Omental fat pad (tissue), 4 donors: ENCODE measurements at places on chromosomes 11 and 22.

DNA sequence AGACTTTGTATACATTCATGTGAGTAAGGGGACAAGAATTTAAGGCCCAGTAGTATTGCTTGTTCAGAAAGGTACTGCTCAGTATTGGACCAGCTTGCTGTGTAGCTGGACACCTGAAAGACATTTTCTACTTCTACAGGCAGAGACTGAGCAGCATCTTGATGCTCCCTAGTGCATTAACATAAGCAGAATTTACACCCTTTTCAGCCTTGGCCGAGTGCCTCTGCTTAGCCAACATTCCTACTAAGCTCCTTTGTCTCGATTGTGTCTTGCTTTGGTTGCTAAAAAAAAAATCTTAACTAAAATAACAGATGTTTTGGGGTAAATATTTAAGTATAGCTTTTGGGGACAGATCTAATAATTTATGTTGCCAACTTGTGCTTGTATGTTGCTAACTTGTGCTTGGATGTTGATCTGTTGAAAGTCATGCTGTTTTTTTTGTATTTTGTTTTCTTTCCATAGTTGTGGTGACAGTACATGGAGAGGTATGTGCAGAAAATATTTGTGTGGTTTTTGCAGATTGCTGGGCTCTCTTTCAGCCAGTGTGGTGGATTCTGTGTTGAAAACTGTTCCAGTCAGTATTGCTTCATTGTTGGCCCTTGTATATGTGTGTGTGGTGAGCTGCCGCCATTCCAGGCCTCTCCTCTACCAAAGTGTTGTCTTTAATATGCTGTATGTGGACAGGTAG is 3.7 kb downstream of the PTS start:
- no peak for DNase-seq

DNA sequence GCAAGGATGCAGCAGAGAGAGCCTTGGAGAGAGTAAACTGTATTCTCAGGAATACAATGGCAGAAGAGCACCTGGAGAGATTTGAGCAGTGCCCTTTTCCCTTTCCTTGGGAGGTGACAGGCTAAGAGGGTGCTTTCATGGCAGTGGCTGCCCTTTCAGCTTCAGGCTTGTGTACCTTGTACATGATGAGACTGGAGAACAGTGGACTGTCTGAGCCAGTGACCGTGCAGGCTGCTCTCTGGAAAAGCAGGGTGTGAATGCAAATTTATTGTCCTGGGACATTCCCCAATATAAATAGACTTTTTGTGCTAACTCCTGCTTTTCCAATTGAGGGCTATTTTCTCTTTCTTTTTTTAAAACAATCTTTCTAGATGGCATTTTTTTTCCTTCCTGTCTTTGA is 99.3 kb downstream of the TRIM44 start:
- DNase-seq = no peak

DNA sequence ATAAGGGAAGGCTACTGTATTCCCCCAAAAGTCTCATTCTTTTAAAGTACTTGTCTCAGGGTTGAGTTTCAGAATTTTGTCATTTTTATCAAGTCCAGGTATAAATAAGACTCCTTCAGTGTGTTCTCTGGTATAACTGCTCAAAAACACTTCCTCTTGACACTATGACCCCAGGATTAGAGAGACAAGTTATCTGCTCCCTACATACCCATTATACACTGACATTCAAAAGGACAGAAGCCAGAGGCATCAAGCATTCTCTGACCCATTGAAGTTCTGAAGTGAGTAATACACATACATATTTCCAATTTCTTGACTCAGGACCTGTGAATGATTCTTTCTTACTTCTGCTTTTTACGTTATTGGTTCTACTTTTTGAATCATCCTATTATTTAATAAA is 447.8 kb upstream of the CNTN5 start:
- DNase-seq = no peak

- DNase-seq = no peak
These were observed 37.5 kb upstream of the HEPHL1 start for GRCh38 chr11:93983542-93984195.

DNA sequence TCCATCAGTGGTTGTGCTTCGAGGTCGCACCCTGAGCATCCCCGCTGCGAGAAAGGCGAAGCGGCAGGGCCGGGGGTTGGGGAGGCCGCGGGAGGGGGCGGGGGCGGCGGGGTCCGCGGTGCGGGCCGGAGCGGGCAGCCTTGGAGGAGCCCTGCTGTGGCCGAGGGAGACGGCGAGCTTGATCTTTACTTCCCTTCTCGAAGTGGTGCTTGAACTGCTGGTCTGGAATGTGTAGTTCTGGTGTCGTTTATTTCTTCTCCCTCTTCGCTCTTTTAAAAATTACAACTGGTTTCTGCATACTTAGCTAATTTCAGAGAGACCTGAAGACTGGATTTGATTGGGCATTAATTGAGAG is 1.1 kb downstream of the APLP2 start:
- no peak for DNase-seq

DNA sequence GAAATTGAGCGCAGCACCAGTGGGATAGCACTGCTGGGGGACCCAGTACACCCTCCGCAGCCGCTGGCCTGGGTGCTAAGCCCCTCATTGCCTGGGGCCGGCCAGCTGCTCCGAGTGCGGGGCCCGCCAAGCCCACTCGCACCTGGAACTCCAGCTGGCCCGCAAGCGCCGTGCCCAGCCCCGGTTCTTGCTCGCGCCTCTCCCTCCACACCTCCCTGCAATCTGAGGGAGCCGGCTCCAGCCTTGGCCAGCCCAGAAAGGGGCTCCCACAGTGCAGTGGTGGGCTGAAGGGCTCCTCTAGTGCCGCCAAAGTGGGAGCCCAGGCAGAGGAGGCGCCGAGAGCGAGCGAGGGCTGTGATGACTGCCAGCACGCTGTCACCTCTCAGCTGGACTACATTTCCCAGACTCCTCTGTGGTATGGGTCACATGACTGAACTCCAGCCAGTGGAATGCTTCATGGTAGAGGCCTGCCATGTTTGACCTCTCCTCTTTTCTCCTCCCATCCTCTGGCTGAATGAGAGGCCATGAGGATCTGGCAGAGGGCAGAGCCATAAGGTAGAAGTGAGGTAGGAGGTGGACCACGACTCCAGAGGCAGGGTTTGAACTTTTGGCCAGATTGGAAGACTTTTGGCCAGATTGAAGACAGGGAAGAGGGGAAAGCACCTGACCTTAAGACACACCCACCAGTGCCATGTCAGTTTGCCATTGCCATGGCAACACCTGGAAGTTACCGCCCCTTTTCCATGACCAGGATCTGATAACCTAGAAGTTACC is 6.2 kb downstream of the MRGPRD start:
- no peak for DNase-seq

DNA sequence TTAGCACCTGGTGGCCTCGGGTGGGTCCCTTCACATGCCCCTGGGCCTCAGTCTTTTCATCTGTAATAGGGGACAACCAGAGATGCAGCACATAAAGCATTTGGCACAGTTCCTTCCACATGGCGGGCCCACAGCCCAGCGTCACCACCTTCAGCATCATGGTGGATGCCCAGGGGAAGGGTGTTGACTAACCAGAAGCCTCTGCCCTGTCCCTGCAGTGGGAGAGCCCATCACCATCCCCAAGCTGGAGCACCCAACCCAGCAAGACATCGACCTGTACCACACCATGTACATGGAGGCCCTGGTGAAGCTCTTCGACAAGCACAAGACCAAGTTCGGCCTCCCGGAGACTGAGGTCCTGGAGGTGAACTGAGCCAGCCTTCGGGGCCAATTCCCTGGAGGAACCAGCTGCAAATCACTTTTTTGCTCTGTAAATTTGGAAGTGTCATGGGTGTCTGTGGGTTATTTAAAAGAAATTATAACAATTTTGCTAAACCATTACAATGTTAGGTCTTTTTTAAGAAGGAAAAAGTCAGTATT is 14.8 kb upstream of the UVRAG start:
- DNase-seq = no peak

DNA sequence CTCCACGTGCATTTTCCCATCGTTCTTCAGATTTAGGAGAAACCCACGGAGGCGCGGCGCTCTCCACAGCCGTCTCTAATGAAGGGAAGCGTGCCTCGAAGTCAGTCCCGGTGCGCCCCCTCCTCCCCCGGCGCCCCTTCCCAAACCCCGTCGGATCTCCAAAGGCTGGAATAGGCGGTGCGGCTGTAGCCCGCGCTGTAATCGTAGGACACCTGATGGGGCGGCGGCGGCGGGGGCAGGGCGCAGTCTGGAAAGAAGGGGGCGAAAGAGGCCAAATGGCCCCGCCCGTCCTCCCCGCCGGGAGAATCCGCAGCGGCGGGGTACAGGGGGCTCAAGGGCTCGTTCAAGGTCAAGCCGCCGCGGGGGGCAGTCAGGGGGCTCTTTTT is 1.3 kb downstream of the FAM181B start:
- no peak for DNase-seq

DNA sequence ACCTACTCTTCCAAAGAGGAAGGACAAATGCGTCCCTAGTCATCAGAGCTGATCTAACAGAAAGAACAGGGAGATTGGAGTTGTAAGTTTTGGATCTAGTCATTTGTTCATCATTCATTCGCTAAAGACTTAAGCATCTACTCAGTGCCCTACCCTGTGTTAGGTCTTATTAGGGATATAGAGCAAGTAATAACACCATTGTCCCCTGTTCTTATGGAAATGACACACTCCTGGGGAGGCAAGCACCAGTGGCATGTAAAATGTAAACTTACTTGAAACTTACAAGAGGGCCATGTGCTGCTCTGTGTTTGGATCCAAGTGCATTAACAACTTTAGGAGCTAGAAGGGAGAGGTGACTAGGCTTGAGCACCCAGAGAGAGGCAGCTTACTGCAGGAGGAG is 61.9 kb downstream of the P4HA3 start:
- no peak for DNase-seq

DNA sequence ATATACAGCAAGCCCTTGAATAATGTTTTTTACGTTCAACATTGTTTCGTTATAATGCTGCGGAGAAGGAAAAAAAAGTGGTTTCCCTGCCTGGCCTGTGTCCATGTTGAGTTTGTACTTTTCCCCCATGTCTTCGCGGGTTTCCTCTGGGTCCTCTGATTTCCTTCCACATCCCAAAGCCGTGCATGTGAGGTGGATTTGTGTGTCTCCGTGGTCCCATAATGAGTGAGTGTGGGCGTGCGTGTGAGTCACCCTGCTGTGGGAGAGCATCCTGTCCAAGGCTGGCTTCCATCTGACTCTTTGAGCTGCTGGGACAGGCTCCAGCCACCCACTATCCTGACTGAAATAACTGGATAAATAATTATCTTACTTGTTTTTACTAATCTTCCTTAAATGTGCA is 29.6 kb upstream of the SNX19 start:
- DNase-seq = peak; percentile 41

DNA sequence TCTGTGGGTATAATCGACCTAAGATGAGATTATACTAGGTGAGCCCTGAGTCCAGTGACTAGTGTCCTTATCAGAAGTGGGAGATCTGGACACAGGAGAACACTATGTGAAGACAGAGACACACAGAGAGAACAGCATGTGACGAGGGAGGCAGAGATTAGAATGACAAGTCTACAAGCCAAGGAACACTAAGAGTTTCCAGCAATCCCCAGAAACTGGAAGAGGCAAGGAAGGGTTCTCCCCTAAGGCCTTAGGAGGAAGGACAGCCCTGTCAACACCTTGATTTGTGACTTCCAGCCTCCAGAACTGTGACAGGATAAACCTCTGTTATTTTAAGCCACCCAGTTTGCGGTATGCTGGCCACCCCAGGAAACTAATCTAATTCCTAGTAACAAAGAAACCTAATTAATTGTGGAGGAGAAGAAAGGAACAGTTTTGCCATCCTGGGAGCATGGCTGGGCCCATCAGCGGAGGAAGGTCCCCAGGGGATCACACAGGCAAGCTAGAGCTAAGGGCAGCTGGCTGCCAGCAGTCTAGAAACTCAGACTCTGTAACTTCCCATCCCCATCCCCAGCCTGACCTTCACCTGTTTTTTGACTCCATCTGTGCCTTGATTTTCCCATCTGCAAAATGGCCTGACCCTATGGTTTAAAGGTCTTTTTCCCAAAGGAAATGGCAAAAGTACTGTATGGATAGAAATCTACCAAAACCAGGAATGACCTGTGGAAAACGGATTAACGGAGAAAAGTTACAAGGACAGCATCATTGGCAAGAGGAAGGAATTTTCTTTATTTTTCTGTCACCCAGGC is 10.3 kb upstream of the THOC5 start:
- DNase-seq = no peak

DNA sequence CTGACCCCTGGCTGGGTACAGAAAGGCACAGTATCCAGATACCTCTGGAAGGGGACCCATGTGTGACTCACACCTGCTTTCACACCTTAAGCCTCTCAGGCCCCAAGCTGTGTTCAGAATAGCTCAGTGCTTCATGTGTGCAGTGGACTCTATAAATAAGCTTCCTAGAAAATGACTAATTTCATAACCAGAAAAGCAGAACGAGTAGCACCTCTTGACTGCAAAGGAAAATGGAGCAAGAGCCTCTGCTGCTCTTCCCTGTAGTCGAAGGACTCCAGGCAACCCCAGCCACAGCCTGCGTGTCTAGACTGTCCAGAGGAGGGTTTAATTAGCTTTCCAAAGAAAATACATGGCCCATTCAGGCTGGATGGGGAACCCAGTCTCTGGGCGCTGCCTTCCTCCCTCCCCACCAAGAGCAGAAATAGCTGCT is 23.1 kb downstream of the PTPN5 start:
- no peak for DNase-seq

GRCh38 chr11:134360050-134360835 is 28.5 kb downstream of the GLB1L2 start:
- DNase-seq = peak; percentile 49

DNA sequence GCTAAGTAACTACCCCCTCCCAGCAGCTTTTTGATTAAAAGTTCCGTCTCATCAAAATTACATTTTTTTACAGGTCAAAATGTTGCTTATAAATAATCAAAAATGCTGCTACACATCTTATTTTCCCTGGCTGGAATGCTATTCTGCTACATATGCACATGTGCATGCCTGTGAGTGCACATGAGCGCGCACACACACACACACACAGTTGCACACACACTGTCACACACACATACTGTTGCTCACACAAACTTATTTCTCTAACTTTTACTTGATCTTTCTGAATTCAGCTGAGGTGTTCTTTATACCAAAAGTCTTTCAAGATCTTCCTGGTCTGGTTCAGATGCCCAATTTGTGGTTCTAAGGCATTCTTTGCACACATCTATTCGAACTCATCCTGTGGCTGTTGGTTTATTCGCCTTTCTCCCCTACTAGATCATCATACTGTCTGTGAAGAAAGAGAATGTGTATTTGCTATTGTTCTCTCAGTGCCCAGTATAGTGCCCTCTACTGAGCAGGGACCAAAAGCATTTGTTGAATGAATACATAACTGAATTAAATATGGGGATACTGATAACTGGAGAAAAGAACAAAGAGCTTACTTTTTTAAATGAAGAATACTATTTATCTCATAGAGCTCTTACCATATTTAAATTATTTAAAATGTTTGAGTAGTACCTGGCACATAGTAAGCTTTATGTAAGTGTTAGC is 68.1 kb upstream of the CCDC179 start:
- no peak for DNase-seq

DNA sequence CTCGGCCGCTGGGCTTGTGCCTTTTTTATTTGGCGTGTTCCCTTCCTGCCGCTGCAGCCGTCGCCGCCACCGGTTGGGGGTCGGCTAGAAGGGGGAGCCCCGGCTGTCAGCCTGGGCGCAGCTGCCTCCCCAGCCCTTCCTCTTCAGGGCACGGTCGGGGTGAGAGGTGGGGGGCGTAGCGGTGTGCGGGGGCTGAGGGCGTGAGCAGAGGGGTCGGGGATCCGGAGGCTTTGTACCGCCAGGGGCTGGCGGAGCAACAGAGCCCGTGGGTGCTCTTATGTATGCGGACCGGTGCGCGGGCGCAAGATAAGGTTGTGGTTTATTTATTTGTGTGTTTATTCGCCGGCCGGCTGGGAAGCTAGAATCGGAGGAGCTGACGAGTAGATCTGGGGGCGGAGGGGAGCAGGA is 477 bp downstream of the ZBTB16 start:
- no peak for DNase-seq
